ENCODE measurements at places on chromosomes 7 and 10. TPM values are rescaled to one million over a fixed set of nuclear protein-coding genes. Genes with fewer than 3 reads are reported as not detected.

- DNase-seq: no peak
- H3K27me3 ChIP-seq: peaks cover 15% of the 10 kb centered on the region
- no peak overlapping the region for H3K27ac ChIP-seq
- no peaks in the 10 kb centered on the region for H3K4me1 ChIP-seq
Observed at GRCh38 chr7:22832401-22832800, 9.8 kb upstream of the TOMM7 start.

DNA sequence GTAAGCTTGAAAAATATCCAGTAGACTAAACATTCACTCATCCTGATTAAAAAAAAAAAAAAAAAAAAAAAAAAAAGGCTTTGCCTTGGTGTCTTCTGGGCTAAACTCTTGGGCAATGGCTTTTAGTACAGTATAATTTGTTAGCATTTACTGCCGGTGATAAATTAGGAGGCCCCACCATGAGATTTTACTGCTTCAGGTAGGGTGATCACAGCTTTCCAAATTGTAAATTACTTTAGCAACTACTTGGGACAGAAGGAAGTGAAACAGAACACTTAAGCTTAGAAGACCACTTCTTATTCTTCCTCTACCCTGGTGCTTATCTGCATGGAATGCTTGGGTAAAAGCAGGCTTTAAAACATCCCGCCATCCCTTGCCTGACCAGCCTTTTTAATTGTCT lies 152.1 kb downstream of the HIBADH start:
- no peak overlapping the region for H3K27ac ChIP-seq
- no peaks in the 10 kb centered on the region for H3K36me3 ChIP-seq

- H3K4me3 ChIP-seq: no peak overlapping the region
- DNase-seq: no peak
- no peak overlapping the region for H3K27ac ChIP-seq
- H3K4me1 ChIP-seq: no peaks in the 10 kb centered on the region
Observed at GRCh38 chr7:108372618-108373017, 83.6 kb downstream of the NRCAM start.

DNA sequence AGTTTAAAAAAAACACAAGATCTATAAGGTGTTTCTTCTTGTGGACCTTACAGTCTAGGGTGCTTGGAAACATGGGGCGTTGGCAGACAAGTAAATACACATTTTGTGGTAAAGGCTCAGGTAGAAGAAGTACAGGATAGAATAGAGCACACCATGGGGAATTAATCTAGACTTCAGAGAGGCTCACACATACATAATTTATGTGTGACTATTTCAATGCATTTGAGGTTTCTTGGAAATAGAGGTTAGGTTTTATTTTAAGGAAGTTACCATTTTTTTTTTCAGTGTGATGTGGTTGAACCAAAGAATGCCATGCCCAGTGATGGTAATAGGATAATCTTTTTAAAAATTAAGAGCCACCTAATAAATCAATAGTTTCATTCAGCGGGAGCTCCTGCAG lies 12.8 kb downstream of the CFTR start:
- no peak for DNase-seq
- no peak overlapping the region for H3K4me3 ChIP-seq

GRCh38 chr10:43202224-43202656 lies 64.0 kb downstream of the CSGALNACT2 start:
- peak overlapping the region; percentile 40 for H3K27ac ChIP-seq
- peak overlapping the region; percentile 78 for H3K4me3 ChIP-seq
- no peaks in the 10 kb centered on the region for H3K36me3 ChIP-seq
- no peaks in the 10 kb centered on the region for H3K27me3 ChIP-seq

DNA sequence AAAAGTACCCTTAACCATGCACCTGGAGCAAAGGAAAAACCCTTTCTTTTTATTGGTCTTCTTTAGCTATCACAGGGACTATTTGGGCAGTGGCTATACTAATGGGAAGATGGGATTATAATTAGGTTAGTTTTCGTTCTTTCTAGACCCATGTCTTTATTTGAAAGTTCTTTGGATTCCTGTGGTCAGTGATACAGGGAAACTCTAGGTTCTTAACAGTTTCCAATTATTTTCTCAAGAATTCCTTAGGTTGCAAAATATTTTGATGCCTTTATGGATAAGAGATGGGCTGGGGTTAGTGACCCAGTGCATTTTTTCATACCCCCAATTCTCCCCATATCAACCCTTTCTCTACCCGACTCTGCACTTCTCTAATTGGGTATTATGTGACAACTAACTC lies 49.0 kb downstream of the ADD3 start:
- peaks cover 4% of the 10 kb centered on the region for H3K36me3 ChIP-seq
- H3K27me3 ChIP-seq: no peaks in the 10 kb centered on the region
- peaks cover 85% of the 10 kb centered on the region for H3K4me1 ChIP-seq
- H3K27ac ChIP-seq: no peak overlapping the region
- no peak for DNase-seq
- H3K4me3 ChIP-seq: no peak overlapping the region

DNA sequence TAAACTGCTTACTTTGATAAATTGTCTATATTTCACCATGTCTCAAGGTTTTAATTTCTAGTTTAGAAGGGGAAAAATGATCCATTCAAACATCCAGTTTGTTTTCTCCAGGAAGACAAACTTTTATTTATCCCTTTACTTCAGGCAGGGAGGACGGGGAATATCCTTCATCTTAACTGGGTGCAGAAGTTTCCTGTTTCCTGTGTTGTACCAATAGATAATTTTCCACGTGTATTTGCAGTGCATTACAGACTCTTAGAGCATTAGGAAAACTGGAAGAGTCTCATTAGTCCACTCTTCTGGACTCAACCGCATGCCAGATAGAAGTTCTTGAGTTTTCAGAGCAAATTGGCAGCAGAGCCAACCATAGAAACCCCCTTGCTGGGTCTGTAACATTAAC lies 39.4 kb upstream of the PIP4K2A start:
- no peak for DNase-seq
- H3K4me3 ChIP-seq: no peak overlapping the region
- H3K4me1 ChIP-seq: peaks cover 8% of the 10 kb centered on the region
- H3K27me3 ChIP-seq: peaks cover 2% of the 10 kb centered on the region
- no peak overlapping the region for H3K27ac ChIP-seq

GRCh38 chr10:88731296-88731695 lies 25.2 kb downstream of the LIPK start:
- no peak overlapping the region for H3K27ac ChIP-seq

GRCh38 chr7:123845823-123846216 lies 851 bp downstream of the HYAL4 start:
- H3K27me3 ChIP-seq: peaks cover 7% of the 10 kb centered on the region
- H3K4me1 ChIP-seq: no peaks in the 10 kb centered on the region
- H3K27ac ChIP-seq: no peak overlapping the region
- no peak for DNase-seq

DNA sequence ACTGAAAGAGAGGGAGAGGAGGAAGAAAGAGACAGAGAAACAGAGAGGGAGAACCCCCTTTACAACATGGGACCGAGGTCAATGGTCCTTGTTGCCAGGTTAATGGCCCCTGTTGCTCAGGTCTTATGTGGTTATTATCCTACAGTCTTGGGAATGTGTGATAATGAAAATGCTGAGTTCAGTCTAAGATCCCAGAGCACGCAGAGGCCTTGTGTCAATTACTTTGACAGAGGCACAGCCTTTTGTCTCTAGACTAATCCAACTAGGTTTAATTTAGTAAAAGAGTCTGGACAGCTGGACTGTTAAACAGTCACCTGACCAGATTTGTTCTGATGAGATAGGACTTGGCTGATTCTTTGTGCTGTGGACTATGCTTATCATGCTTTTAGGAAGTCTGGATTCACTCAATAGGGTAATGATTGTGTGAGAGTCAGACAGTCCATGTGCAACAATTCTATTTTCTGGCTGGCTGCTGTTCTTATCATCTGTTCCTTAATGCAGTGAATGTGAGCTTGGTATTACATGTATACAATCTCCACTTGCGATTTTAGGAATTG lies 157.4 kb upstream of the MAGI2 start:
- H3K27ac ChIP-seq: no peak overlapping the region
- H3K4me3 ChIP-seq: no peak overlapping the region
- no peaks in the 10 kb centered on the region for H3K27me3 ChIP-seq
- DNase-seq: no peak

GRCh38 chr7:156219307-156220077 lies 407.2 kb upstream of the SHH start:
- no peak overlapping the region for H3K4me3 ChIP-seq
- no peak overlapping the region for H3K27ac ChIP-seq
- no peak for DNase-seq
- H3K27me3 ChIP-seq: no peaks in the 10 kb centered on the region
- H3K36me3 ChIP-seq: no peaks in the 10 kb centered on the region

DNA sequence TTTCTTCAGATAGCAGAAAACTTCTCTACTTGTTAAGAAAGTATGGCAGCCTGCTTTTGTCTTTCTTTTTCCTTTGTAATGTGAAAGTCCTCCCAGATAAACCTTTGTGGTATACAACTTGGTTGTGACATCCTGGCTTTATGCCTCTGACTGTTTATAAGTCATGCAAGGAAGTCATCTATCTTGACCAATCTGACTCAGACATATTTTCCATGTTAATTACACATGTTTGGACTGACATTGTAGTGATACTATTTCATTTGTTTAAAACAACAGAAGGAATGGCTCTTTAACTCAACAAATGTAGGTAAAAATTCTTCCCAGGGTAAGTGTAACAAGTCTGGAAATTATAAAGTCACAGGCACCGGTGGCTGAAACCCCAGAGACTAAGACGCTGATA lies 341.6 kb upstream of the MEOX2 start:
- no peak for DNase-seq
- H3K36me3 ChIP-seq: no peaks in the 10 kb centered on the region
- H3K4me1 ChIP-seq: no peaks in the 10 kb centered on the region
- H3K4me3 ChIP-seq: no peak overlapping the region
- H3K27me3 ChIP-seq: no peaks in the 10 kb centered on the region

DNA sequence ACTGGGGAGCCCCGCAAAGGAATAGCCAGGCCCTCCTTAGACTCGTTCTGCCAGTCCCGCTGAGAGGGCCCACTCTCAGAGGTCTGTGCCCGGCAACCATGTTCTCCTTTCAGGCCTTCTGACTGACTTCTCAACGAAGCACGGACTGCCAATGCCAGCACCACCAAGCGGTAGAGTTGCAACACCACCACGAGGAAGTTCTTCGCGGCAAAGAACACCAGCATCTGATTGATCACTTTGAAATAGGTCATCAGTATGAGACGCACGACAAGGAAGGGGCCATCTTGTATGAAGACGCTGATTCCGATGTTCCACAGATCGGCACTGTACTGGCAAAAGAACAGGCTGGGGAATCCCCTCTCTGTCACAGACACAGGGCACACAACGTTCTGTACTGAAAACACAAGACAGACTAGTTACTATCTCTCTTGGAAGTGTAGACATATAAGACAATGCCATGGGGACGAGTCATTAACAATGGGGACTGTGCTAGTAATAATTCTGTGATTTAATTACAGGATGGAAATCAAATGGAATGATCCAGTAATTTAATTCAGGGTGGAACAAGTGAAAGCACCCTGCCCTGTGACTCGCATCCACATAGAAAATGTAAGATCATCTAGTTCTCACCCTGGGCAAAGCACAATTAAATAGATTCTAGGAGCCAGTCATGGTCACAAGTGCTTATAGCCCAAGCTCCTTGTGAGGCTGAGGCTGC lies 42.7 kb downstream of the TMEM26 start:
- DNase-seq: no peak
- peaks cover 3% of the 10 kb centered on the region for H3K27me3 ChIP-seq
- H3K27ac ChIP-seq: no peak overlapping the region
- H3K36me3 ChIP-seq: no peaks in the 10 kb centered on the region
- H3K4me1 ChIP-seq: no peaks in the 10 kb centered on the region
- no peak overlapping the region for H3K4me3 ChIP-seq

- DNase-seq: no peak
- no peak overlapping the region for H3K4me3 ChIP-seq
- H3K4me1 ChIP-seq: no peaks in the 10 kb centered on the region
- no peak overlapping the region for H3K27ac ChIP-seq
- no peaks in the 10 kb centered on the region for H3K36me3 ChIP-seq
- H3K27me3 ChIP-seq: peaks cover 2% of the 10 kb centered on the region
Observed at GRCh38 chr7:28442540-28443420, 30.5 kb downstream of the CREB5 start.

- no peaks in the 10 kb centered on the region for H3K36me3 ChIP-seq
- H3K27me3 ChIP-seq: peaks cover 5% of the 10 kb centered on the region
- H3K4me3 ChIP-seq: no peak overlapping the region
Observed at GRCh38 chr7:149809215-149809614, 29.0 kb upstream of the ZNF862 start.

DNA sequence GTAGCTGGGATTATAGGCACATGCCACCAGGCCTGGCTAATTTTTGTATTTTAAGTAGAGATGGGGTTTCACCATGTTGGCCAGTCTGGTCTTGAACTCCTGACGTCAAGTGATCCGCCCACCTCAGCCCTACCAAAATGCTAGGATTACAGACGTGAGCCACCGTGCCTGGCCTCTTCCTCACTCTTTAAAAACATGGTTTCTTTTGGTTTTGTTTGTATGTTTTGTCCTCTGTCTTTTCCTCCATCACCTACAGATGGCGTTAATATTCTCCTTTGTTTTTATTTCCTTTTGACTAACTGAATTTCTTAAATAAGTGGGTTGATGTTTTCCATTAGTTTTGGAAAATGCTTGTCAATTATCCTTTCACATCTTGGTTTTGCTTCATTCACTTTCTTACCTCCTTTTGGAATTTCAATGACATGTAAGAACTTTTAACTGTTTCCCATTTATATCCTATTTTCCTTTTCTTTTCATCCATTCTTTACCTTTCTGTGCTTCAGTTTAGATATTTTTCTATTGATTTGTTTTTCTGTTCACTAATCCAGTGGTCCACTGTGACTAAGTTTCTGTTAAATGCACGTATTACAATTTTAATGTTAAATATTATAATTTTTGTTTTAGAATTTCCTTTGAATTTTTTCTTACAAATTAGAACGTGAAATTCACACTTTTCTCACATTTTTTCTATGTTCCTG lies 104.1 kb downstream of the ZNF467 start:
- no peaks in the 10 kb centered on the region for H3K36me3 ChIP-seq
- H3K27ac ChIP-seq: no peak overlapping the region
- no peak for DNase-seq
- H3K4me1 ChIP-seq: no peaks in the 10 kb centered on the region
- no peak overlapping the region for H3K4me3 ChIP-seq

DNA sequence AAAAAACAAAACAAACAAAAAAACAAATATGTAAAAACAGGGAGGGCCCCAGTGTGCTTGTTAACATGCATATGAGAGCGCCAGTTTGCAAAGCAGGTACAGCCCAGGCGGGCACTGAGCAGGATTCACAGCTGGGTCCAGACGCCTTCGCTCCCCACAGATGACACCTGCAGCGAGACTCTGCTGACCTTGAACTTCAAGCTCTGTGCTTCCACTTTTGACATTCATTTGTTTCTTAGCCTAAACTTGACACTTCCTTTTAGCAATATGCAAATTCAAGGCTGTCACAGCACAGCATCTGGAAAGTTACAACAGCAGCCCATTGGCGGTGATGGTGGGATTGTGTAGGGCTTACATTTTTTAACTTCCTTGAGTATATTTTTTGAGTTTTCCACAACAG lies 88.8 kb upstream of the TNS3 start:
- no peak overlapping the region for H3K27ac ChIP-seq
- H3K4me3 ChIP-seq: no peak overlapping the region
- no peaks in the 10 kb centered on the region for H3K4me1 ChIP-seq
- DNase-seq: no peak
- H3K27me3 ChIP-seq: peaks cover 2% of the 10 kb centered on the region

The ADCY1 gene
- total RNA-seq: 2.9 TPM

The CALML5 gene
- not detected for total RNA-seq

The DEPP1 gene
- total RNA-seq: 5.3 TPM

The NEURL1 gene
- total RNA-seq: 3.6 TPM
